ENCODE measurements at places on chromosomes 7 and 10. TPM values are rescaled to one million over a fixed set of nuclear protein-coding genes. Genes with fewer than 3 reads are reported as not detected.

Gene GPR15LG
- total RNA-seq = not detected

Gene CFAP70
- 0.07 TPM for total RNA-seq

Gene CCDC3
- 1.2 TPM for total RNA-seq

Gene TAS2R3
- not detected for total RNA-seq

Measured in A549 treated with Mapracorat at 1 μM for 4 hours (cell line).